Stimulated activated CD8-positive, alpha-beta memory T cell treated with anti-CD3 and anti-CD28 coated beads, Interleukin-15, amount 100 ng/mL, for 48 hours (primary cell): ENCODE measurements at places on chromosomes 11 and 22.

- DNase-seq = no peak
Observed at GRCh38 chr11:31325160-31325559, 44.4 kb downstream of the DCDC1 start.

GRCh38 chr11:38006466-38006865 is 1408.4 kb upstream of the RAG2 start:
- DNase-seq = no peak

DNA sequence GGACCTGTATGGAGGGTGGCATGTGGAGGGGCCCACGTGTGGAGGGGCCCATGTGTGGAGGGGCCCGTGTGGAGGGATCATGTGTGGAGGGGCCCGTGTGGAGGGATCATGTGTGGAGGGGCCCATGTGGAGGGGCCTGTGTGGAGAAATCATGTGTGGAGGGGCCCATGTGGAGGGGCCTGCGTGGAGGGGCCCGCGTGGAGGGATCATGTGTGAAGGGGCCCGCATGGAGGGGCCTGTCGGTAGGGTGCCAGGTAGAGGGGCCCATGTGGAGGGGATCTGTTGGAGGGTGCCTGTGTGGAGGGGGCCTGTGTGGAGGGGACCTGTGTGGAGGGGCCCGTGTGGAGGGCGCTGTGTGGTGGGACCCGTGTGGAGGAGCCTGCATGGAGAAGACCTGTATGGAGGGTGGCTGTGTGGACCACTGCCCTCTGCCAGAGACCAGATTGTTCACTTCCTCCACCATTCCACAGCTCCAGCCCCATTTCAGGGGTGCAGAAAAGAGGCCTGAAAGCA is 47.0 kb downstream of the IGLL5 start:
- no peak for DNase-seq

GRCh38 chr11:60797846-60798630 is 12.9 kb downstream of the MS4A10 start:
- no peak for DNase-seq

- no peak for DNase-seq
Observed at GRCh38 chr11:126808836-126809235, 191.7 kb downstream of the KIRREL3 start.

- DNase-seq = no peak
Observed at GRCh38 chr11:107446822-107447431, 10.7 kb downstream of the CWF19L2 start.

DNA sequence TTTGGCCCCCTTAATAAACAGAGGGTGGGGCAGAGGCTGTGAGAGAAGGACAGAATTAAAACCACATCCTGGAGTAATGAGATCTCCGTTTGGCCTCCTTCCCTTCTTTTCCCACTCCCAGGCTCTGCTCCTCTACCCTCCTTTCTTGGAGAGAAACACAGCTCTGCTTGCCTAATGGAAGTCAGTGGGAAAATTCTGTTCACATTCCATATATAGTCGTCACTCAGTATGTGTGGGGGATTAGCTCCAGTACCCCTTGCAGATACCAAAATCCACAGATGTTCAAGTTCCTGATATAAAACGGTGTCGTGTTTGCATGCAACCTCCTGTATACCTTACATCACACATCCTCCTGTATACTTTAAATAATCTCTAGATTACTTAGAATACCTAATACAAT is 37.6 kb upstream of the THY1 start:
- no peak for DNase-seq

DNA sequence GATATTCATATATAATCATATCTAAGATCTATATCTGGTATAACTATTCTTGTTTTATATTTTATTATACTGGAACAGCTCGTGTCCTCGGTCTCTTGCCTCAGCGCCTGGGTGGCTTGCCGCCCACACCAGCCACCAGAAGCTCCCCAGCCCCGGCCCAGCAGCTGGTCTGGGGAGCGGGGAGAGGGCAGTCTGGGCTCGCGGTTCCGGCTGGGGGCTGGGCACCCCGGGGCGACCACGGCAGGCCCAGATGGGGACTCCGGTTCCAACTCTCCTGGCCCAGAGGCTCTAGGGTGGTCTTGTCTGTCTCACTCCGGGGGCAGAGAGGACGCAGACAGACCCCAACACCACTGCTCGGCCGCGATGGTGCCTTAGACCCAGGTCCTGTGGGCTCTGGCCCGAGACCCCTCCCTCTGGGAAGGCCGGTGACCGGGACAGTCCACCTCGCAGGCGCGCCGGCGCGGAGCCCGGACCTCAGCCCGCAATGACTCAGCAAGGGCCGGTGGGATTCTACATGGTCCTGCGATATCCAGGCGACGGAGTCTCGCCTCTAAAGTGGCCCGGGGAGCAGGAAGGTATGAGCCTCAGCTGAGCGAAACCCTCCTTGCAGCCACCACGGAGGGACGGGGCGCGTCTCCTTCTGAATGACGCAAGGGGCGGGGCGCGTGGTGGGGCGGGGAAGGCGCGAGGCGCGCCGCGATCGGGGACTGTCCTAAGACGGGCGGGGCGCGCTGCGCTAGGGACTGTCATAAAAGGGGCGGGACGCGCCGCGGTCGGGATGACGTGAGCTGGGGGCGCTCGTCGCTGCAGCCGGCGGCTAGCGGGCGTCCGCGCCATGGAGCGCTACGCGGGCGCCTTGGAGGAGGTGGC is at the start of gene DGCR6:
Gene DGCR6, plus strand, starts transcription at position 781 of the 870 bp plus-strand sequence. Its CDS starts 55 bp downstream, at position 836.
- DNase-seq = no peak

GRCh38 chr11:12901272-12901671 is 107.8 kb upstream of the RASSF10 start:
- DNase-seq = no peak

DNA sequence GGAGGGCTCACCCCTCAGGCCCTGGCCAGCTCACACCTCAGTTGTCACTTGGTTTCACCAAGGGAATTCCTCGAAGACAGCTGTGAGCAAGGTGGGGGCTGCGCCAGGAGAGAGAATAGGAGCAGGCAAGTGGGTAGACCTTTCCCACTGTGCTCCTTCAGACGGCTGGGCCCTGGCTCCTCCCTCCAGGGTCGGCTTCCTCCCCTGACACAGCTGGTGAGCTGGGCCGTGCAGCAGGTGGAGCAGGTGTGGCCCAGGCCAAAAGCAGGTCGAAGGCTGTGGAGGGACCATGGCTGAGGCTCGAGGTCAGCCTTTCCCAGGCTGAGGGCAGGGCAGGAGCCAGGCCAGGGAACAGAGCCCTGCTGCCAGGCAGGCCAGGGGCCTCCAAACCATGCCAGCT is 12.5 kb upstream of the MYRF start:
- no peak for DNase-seq

DNA sequence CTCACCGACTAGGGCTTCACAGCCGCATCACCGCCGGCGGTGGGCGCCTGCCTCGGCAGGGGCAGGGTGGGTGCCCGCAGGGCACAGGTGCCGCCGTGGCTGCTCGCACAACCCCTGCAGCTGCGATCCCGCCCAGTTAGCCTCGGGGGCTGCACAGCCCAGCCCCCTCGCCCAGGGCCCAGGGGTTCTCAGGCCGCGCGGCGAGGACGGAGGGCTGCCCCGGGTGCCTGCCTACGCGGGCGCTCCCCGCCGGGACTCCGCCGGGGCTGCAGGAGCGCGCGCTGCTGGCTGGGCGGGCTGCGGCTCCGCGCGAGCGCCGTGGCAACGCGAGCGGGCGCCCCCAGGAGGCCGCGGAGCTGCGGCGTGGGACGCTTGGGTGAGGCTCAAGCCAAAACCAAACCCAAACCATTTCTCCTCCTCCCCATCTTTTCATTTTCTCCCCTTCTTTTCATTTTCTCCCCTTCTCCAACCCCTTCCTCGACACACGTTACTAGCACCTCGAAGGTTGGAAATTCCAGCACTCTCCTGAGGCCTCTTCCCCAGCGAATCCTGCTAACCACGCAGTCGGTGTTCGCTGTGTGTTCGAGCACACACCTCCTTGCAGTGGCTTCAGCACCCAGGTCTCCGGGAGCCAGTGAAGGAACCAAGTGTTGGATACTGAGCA is at the start of gene MICAL3:
Gene MICAL3, minus strand, starts transcription at position 286 of the 664 bp plus-strand sequence. CDS start 117,749 bp downstream, outside the sequence.
- DNase-seq = peak; percentile 45

DNA sequence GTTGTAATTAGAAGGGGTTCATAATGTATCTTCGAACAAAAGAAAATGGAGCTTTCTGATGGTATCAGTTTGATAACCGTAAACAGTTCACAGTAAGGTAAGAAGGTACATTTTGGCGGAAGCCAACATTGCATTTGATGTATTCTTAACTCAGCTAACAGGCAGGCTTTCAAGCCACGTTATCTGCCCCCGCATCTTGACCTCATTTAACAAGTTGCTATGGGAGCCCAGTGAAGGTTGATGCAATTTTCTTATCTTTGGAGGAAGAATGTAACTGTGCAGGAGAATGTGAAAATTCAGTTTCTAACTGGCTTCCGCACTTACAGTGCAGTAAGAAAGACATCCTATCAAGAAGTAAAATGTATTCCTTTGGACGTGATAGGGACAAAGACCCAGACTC is 110.6 kb downstream of the ETS1 start:
- DNase-seq = no peak

DNA sequence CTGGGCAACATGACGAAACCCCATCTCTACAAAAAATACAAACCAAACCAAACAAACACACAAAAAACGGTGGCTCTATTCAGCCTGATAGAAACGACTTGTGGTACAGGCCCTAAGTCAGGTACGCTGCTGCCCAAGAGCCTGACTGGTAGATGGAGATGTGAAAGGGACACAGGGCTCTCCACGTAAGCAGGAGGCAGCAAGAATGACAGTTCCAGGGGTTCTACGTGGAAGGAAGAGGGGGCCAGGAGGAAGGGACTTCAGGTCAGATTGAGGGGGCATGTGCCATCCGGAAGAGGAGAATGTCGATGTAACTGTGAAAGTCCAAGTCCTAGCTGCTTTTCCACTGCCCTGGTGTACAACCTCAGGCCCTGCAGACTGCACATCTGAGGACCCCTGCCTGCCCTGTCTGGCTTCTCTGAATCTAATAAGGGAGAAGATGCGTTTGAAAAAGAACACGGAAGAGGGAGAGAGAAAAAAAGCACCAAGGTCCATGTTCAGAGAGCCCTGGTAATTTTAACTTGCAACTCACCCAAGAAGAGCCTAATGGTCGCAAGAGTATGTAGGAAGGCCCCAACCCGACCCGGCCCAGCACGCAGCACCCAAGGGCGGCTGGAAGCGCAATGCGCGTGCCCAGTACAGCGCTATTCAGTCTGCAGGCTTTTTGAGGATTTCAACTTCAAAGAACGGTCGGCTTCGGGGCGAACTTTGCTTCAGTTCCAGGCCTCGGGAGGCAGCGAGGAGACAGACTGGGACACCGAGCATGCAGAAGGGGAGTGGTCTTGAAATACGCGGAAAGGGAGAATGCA is 909 bp upstream of the ZNRD2 start:
- no peak for DNase-seq

GRCh38 chr22:50571264-50572175 is 6.7 kb downstream of the CPT1B start:
- no peak for DNase-seq

- DNase-seq = no peak
Observed at GRCh38 chr22:37312549-37313183, 30.4 kb downstream of the CYTH4 start.

DNA sequence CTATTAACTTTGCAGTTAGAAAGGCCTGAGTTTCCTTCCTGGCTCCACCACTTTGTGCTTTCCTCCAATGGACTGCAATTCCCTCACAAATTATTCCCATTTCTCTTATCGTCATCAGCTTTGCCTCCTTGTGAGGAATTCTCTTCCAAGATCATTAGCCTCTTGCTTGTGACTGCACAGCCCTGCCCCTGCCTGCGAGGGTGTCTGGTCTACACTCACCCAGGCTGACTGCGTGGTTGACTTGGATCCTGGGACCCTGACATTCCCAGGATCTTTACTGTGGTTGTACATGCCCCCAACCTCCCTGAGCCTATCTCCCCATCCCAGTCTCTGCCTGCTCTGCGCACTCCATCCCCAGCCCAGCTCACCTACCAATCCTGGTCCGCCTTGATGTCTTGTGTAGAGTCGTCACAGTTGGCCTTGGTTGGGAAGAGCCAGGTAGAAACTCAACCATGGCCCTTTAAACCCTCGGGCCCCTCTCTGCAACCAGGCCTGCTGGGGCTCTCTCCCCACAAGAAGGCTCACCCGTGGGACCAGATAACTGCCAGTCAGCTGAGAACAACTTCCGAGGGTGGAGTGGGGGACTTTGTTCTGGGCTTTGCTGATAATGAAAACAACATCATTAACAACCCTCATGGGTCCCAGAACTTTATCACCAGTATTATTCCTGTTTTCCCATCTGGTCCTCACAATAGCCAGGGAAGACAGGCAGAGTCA is at the start of gene OR2AT4:
Gene OR2AT4, minus strand, starts transcription at position 421 of the 717 bp plus-strand sequence.
- DNase-seq = no peak

- no peak for DNase-seq
Observed at GRCh38 chr11:61273178-61274078, 21.7 kb downstream of the VWCE start.

GRCh38 chr11:1122664-1123002 is 35.1 kb upstream of the MUC5AC start:
- DNase-seq = no peak
